ENCODE measurements at places on chromosomes 6 and 20.
A peak's percentile ranks its signal among the peaks of the same experiment; 100 is the strongest.

- no peak for DNase-seq
Observed at GRCh38 chr6:117616391-117617209, 14.3 kb upstream of the GOPC start.

DNA sequence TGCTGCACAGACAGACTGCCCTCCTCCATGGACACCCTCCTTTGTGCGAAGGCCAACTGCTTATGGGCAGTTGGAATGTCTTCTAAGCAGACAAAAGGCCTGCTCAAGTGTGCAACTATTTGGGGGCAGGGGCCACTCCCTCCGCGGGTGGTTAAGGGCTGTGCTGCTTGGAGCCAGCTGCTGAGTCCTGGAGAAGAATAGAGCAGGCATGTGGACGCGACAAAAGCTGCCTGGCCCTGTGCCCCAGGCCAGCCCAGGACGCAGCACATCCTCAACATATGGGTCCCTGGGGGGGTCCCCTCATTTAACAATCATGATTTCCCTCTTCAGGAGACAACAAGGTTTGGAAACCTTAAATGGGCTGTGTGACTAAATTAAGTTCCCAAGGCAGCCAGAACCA is 45.5 kb upstream of the ENTPD6 start:
- DNase-seq: no peak

DNA sequence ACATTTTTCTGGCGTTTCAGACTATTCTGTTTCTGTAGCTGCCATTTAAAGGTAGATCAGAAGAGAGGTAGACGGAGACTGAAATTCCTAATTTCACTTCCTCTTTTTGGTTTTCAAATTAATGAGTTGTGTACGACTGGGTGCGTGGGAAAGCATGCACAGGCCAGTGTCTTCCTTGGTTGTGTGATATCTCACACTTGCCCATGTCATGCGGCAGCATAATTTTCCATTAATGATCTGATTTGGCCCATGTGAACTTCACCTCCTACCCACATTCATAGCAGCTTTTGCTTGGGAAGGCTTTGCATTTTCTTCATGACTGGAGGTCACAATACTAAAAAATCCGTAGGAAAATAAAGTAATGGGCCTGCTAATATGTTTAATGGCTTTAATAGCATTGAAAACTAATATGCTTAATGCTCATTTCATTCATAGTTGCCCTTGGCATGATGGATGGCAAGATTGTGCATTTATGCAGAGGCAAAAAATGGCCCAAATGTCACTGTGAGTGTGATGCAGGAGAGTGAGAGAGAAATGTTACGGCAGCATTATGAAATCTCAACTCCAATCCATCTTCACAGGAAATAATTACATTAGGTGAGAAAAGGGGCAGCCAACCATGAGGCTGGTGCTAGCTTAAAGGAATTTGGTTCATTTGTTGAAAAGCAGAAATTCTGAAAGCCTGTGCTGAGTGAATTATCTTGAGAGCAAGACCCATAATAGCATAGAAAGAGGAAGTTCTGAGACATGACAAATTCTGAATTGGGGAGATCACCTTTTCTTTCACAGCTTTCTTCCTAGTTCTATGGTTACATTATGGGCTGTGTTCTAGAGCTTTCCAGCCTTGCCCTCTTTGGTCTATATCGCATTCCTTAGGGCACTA is 69.0 kb upstream of the UST start:
- DNase-seq: no peak

- DNase-seq: no peak
Observed at GRCh38 chr6:169782966-169783365, 31.5 kb downstream of the ERMARD start.

DNA sequence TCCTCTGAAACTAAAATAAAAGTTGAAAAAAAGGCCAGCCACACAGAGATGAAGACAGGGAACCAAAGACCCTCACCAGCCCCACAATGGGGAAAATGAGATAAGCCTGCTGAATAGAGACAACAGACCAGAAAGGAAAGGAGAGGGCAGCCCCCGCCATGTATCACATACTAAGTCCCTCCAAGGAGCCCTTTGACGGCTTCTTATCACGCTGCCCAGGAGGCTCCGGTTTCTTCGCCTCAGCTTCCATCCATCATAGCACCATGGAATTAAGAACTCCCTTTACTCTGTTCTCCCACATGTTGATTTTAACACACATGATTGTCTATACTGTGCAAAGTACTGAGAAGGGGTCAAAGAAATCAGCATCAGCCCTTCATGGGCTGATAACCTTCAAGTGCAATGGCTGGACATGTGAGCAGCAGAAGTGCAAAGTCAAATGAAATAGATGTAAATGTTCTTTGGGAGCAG is 54.9 kb downstream of the MAP3K5 start:
- no peak for DNase-seq

DNA sequence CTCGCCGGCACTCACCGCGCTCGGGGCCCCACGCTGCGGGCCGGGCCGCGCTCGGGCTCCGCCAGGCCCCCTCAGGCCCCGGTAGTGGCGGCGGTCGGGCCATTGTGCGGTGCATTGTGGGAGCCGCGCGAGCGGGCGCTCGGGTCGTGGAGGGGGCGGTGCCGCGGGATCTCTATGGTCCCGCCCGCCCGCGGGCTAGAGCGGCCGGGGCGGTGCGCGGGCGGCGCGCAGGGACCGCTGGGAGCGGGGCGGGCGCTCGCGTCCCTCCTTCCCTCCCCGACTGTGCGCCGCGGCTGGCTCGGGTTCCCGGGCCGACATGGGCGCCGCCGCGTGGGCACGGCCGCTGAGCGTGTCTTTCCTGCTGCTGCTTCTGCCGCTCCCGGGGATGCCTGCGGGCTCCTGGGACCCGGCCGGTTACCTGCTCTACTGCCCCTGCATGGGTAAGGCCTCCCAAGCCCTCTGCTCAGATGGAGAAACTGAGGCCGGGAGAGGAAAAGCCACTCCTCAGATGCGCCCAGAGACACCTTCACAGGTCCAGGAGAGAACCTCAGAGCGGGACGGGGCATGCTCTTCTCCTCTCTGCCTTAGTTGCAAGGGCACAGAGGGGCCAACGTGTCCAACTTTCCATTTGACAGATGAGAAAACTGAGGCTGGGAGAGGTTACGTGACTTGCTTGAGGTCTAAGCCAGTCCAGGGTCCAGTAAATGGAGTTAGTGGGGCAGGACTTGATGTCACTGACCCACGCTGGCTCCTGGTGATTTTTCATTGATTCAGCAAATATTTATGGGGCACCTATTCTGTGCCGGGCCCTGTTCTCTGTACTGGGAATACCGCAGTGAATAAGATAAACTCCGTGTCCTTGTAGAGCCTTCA is at the start of the genes PLAGL2 and POFUT1:
Gene PLAGL2 (minus strand): TSS at position 118 of the 873 bp plus-strand sequence. CDS start 5,565 bp downstream, outside the sequence.
Gene POFUT1 (plus strand): TSS at position 255 of the 873 bp plus-strand sequence. CDS start 62 bp downstream, at position 317.
- DNase-seq: peak; percentile 88

- no peak for DNase-seq
Observed at GRCh38 chr6:109345986-109346385, 36.3 kb downstream of the CD164 start.

DNA sequence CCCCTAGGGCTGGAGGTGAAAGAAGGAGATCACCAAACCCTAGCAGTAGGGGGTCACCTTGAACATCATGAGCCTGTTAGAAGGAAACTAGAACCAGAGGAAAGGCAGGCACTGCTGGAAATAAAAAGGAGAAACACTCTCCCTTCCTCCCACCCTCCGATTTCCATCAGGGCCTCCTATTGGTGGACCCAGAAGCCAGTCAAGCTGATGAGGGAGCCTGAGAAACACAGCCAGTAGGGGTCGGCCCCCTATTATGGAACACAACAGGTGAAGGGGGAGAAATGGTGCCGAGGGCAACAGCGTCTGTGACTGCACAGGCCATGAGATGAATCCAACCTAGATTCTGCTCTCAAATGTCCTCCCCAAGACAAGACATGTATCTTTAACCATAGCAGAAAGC is 156.1 kb upstream of the LRFN2 start:
- DNase-seq: no peak

DNA sequence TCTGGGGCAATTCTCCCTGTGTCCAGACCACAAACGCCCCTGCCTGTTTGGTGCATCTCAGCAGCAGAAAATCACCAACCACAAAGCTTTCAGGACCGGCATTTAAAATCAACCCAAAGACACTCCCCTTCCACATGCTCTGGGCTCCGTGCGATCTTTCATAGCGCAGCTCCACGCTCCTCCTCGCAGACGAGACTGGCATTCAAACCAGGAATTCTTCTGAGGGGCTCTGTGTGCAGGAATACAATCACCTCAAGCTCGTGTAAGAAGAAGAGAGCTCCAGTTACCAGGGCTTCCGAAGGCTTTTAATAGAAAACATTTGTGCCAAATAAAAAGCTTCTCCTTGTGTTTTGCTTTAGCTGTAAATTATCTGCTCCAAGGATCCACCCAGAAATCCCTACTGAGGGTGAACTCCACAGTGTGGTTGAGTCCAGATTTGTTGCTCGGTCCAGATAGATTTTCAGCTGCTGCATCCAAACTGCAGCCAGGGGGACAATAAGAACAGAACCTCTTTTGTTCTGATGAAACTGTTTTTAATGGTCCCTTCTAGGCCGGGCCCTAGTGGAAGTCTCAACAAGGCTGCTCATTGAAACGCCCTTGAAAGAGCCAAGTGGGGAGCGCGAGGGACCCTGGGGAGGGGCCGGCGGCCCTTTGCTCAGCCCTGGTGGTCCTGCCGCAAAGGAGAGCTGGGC is 16.4 kb upstream of the BMP7 start:
- DNase-seq: peak; percentile 58
